Suppressor macrophage treated with lipopolysaccharide for 1 hour (primary cell): ENCODE measurements at places on chromosomes 6 and 20.

DNA sequence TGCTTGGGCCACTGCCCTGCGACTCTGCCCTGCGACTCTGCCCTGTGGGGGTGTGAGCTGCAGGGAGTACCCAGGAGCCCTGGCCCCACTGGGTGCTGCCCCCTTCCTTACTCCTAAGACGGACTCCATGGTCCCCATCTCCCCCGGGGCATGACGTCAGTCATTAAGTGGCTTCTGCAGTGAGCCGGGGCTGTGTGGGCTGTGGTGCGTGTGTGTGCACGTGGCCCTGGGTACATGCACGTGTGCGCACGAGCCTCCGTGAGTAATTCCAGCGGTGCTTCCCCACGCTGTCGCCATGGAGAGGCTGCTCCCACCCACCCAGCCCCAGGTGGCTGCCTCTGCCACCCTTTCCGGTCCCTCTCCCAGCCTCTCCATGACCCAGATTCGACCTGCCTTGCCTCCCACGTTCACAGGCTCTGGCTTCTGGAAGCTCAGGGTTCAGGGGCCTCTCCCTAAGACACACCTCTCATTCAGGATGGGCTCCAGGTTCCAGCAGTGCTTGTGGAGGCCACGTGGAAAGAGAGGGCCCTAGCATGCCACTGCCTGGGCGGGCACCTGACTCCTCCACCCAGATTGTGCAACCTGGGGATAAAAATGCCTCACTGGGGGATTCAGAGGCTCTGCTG, 88.3 kb downstream of the DLGAP4 start:
- DNase-seq, result no peak

DNA sequence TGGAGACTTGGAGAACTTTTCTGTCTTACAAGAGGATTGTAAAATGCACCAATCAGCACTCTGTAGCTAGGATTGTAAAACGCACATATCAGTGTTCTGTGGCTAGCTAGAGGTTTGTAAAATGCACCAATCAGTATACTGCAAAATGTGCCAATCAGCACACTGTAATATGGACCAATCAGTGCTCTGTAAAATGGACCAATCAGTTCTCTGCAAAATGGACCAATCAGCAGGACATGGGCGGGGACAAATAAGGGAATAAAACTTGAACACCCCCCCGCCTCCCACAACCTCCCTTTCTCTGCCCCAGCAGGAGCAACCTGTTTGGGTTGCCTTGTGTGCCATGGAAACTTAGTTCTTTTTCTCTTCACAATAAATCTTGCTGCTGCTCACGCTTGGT, 12.8 kb upstream of the RPS10 start:
- DNase-seq, result no peak

DNA sequence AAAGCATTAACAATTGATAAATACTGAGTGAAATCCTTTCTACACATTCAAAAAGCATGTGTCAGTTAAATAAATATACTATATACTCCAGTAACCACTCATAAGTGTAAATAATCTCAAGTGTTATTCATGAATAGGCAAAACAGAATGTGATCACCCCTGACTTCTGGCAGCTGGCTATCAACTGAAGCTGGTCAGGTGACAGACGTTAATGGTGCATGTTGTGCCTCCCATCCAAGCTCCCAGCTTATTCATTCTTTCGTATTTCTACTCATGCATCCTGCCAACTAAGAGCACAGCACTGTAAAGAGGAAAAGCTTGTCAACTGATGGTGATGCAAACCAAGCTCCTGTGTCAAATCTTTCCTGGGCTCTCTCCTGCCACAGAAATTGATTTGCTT, 7.7 kb downstream of the PSMB1 start:
- no peak for DNase-seq

- DNase-seq, result no peak
Observed at GRCh38 chr6:29520232-29520631, 32.5 kb upstream of the MAS1L start.
